ENCODE measurements at places on chromosomes 13 and 19. TPM values are rescaled to one million over a fixed set of nuclear protein-coding genes. Genes with fewer than 3 reads are reported as not detected.

Gene SYCN
- total RNA-seq, result not detected

Gene ZNF471
- 9.4 TPM for total RNA-seq

Gene PHF11
- total RNA-seq, result 49.8 TPM

Gene ATP4B
- not detected for total RNA-seq

DNA sequence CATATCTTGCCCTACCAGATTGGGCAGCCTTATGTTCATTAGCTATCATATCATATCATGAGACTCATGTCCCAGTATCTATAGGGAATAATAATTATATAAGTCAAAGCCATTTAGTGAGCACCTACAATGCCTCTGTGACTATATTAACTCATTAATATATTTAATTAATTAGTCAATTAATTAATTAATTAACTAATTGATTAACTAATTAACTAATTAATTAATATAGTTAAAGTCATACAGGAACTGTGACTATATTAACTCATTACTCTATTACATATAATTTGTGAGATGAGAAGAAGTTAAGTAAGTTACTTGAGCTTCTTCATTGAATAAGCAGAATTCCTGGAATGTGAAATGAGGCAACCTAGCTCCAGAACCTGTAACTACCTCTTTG, 588.3 kb upstream of the SLITRK1 start:
- DNase-seq, result no peak

DNA sequence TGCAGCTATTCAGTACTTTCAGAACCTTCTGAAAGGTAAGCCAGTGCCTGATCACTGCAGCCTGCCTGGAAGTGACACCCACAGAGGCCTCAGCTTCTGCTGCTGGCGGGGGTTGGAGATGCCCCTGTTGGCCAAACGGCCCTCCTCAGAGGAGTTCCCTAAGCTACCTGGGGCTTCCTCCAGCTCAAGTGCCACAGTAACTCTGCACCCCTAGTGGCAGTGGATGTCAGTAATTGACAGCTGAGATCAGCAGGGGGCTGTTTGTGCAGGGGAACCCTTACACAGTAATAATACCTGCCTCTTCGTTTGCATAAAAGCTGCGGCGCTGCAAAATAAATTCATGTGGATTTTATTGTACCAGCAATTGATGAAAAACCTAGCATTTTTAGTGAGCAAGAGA, 28.9 kb downstream of the TDRD12 start:
- no peak for DNase-seq

DNA sequence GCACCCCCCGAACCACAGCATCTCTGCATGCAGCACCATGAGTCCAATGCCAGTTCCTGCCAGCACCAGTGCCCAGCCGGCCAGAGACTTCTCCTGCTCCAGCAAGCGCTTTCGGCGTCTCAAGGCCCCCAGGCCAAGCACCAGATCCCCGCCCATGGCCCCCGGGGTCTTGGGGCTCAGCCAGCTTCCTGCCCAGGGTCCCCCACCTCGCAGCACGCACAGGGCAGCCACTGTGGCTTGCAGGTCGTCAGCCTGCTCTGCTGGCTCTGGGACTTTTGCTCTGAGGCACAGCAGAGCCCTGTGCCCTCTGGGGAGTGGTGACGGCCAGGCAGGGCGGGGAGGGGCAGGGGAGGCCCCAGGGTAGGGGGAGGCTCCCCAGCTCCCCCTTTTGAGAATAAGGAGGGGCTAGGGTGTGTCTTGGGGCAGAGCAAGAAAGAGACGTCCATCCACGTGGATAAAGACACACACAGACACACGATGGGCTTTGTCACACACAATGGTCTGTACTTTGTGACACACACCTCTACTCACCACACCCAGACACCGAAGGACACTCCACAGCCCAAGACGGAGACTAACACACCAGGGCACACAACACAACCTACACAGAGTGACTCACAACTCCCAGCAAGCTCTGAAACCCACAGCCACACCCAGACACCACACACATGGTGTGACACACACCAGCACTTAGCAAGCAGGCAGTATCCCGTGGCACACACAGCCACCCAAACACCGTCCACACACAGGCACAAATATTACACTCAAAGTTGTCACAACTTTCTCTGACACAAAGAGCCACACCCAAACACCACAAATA, at the start of gene KCNN4:
TSS of gene KCNN4 (minus strand) at position 268 of the 820 bp plus-strand sequence. CDS start at position 156, 112 bp downstream.
- no peak for DNase-seq

- no peak for DNase-seq
Observed at GRCh38 chr13:84641491-84641890, 759.2 kb upstream of the SLITRK1 start.

DNA sequence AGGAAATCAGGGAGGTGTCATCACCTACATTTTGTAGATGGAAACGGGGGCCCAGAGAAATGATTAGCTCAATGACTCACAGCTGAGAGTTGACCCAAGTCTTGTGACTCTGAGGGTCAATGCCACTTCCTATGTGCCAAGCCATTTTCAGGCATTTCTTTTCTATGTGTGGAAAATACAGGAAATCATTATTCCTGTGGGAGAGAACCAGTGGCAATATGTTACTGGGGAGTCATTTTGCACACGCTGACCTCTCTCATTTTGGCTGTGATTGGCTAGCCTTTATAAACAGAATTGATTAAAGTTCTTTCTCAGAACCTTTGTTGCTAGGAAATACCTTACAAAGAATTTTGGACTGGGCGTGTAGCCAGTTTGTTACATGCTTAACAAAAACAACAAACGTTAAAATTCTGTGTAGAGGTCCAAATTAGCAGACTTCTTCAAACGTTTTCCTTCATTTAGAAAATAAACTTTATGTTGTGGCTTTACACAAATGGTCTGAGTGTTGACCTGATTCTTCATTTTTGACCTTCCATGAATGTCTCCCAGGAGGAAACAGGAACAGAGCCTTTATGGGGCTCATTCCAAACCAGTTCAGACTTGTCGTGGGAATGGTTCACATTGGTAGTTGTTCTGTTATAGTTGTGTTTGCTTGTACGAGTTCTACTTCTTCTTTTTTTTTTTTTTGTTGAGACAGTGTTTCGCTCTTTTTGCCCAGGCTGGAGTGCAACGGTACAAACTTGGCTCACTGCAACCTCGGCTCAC, 11.4 kb downstream of the PCCA start:
- DNase-seq, result no peak

GRCh38 chr13:106133025-106133424, 402.4 kb downstream of the EFNB2 start:
- DNase-seq, result no peak

DNA sequence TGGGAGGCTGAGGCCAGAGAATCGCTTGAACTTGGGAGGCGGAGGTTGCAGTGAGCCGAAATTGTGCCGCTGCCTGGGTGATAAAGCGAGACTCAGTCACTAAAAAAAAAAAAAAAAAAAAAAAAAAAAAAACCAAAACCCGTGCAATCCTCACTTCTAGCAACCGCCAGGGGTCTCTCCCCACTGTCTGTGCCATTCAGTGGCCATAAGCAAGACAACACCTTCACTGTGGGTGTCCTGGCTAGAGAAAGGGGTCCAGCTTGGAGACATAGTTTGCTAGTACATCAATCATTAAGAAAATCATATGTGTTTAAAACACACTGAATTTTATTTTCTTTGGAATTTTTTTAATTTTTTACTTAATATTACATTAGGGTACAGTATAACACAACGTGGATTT, 68.2 kb downstream of the RASL11A start:
- no peak for DNase-seq

GRCh38 chr19:43643326-43643725, 3.7 kb upstream of the CADM4 start:
- DNase-seq, result no peak

DNA sequence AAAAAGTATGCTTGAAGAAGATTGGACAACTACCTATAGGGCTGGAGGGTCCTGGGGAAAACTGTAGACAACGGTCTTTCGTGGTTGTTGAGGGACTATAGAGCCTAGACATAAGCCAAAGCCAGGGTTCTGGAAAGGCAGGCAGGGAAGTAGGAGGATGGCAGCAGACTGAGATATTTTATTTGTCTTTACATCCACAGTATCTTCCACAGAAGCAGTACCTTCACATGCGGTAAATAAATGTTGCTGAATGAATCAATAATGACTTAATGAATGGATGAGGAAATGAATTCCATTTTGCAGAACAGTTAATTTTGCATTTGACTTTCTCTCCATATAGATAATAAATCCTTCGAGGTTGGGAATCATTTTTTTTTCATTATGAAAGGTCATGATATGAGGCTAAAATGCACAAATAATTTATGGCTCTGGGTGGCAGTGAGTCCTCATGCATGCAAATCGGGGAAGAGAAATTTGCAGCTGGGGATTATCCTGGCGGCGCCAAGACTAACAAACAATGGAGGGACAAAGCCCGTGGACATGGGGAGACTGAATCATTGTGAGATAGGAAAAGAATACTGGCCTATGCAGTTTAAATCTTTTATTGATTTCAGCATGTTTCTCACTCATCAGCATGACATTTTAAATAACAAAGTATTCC, 102.0 kb downstream of the ERCC5 start:
- no peak for DNase-seq

DNA sequence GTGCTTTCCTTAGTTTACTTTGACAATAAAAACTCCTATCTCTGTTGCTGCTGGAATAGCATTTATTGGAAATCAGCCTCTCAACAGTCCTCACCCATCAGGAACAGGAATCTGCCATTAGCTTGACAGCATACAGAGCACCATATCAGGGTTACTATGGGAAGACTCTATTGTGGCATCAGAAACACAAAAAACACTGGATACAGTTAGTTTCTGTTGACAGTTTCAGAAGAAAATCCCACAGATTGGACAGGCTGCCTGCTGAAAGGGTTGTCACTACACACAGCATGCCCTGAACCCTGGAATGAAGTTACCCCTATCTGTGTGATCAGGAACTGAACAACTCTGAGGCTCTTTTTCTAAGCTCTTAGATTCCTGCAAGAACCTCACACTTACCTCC, 172.7 kb downstream of the ENOX1 start:
- no peak for DNase-seq

Data from posterior vena cava (tissue), 2 donors.